Activated naive CD4-positive, alpha-beta T cell (primary cell): ENCODE measurements at places on chromosomes 2 and 18.

DNA sequence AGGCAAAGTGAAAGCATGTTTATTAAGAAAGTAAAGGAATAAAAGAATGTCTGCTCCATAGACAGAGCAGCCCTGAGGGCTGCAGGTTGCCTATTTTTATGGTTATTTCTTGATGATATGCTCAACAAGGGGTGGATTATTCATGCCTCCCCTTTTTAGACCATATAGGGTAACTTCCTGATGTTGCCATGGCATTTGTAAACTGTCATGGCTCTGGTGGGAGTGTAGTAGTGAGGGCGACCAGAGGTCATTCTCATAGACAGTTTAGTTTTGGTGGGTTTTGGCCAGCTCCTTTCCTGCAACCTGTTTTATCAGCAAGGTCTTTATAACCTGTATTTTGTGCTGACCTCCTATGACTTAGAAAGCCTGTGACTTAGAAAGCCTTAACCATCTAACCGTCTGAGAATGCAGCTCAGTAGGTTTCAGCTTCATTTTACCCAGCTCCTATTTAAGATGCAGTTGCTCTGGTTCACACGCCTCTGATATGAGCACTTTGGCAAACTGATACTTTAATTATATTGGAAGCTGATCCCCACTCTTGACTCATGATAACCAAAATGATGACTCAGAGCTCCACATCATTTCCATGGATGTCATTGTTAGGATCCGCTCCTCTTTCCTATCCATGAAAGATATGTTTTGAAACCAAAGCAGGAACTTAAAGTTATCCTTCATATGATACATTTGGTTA, 14.5 kb upstream of the ERMN start:
- no peak for DNase-seq

- no peak for DNase-seq
Measured at GRCh38 chr2:43818761-43819160, 19.9 kb downstream of the ABCG5 start.

DNA sequence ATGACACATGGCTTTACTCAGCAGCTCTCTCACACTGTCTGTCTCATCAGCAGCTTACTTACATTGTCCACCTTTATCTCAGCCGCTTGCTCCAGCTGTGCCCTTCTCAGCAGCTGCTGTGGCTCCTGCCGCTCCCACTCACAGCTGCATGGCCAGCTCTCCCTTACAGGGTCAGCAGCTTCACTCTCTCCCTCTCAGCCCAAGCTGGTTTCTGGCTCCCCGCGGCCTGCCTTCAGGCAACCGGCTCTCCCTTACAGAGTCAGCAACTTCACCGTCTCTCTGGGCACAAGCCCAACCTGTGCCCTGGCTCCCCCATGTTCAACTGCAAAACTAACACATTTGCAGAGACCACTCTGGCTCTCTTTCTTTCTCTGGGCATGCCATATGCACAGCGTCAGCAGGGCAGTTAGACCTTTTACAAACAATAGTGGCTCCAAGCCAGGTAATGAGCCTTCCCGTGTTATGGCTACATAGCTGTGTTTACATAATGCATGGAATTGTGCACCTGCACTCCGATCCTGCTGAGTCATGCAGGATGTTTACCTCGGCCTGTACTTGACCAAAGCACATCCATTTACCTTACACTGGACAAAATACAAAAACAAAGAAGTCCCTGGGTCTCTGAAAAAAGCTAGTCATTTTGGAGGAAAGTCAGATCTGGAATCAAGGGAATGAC, 167.3 kb downstream of the DOK6 start:
- no peak for DNase-seq

DNA sequence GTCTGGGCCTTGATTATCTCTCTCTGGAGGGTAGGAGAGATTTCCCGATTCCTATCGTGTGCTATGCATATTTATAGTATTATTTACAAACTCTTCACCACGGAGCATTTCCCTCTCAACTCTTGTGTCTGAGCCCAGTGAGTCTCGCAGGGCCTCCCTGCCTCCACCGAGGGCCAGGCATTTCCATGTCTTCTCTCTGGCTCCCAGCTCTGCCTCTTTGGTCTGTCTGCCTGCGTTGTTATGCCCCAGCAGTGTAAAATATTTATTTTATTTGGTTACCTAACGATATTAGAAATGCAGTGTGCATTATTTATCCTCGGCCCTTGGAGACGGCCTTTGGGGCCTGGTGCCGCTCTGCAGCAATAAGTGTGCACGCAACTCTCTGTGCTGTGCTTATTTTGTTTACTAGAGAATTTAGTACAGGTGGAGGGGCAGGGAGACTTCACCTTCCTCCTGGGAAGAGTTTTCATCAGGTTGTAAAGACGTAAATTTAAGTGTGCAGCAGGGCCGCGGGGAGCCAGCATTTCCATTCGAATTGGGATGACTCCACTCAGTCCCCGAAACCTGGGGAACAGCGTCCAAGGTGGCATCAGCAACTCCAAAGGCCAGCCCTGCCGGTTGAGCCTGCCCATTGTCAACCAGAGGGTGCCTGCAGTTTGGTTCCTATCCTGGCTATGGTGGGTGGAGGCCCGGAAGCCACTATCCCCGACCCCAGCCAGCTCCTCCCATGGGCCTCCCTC, 100.2 kb downstream of the PTGR3 start:
- DNase-seq, result no peak

GRCh38 chr2:46364797-46365457, 67.7 kb downstream of the EPAS1 start:
- no peak for DNase-seq

DNA sequence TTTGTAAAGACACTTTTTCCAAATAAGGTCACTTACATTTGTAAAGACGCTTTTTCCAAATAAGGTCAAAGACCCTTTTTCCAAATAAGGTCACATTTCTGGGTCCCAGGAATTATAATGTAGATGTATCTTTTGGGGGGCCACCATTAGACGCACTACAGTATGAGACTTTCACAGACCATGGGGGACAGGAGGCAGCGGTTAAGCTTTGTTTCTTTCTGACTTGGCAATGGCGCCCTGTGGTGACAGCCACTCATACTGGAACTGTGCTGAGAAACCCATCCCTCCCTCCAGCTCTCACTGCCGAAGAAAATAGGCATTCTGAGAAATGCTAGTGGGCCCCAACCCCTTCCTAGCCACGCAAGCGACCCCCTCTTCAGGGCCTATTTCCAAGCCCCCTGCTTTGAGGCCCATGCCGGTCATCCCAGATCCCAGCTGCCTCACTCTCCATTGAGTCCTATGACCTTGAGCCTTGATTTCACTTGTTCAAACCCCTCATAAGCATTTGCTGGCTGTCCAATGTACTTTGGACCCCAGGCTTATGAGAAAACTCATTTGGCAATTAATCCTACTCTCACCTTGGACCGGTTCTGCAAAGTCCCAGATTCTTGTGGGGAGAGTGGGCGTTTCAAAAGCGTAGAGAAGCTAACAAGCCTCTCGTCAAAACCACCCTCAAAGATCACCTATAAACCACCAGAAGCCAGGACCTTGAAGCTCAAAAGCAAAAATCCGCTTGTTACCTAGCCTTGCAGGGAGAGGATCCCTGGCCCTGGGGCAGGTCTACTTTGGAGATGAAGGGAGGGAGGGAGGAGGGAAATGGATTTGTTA, 11.3 kb upstream of the SPATA3 start:
- no peak for DNase-seq

DNA sequence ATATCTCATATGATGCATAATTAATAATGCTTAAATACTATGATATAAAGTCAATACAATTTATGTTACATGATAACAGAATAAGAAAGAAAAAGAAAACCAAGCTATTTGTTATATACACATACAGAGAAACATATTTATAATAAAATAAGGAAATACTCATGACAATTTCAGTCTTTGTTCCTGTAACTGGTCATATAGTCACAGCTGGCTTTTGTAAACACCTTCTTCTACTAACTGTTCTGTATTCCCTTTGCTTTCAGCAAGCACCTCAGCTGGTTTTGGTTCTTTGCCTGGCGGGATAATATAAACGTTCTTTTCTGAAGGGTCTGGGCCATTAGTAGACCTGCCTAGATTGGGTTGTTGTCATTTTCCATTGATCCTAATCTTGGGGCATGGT, 158.5 kb downstream of the COPS8 start:
- no peak for DNase-seq

- no peak for DNase-seq
Measured at GRCh38 chr2:241803387-241804325, 5.3 kb upstream of the NEU4 start.

DNA sequence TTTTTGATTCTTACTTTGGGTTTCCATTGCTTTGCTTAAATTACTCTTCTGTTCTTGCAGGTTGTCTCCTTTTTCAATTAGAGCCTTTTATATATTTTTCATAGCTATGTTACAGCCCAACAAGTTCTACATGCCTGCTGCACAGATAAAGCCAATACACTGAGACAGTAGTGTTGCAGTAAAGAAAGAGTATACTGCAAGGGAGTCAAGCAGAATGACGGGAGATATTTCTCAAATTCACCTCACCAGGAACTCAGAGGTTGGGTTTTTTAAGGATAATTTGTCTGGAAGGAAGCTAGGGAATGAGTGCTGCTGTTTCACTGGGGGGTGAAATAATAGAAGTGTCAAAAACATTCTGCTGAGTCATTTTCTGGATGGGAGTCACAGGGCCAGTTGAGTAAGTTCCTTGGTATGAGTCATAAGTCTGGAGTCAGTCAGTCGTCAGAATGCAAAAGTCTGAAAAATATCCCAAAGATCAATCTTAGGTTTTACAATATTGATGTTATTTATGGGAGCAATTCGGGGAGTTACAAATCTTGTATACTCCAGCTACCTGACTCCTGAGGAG, 193.0 kb upstream of the RGPD4 start:
- DNase-seq, result no peak

DNA sequence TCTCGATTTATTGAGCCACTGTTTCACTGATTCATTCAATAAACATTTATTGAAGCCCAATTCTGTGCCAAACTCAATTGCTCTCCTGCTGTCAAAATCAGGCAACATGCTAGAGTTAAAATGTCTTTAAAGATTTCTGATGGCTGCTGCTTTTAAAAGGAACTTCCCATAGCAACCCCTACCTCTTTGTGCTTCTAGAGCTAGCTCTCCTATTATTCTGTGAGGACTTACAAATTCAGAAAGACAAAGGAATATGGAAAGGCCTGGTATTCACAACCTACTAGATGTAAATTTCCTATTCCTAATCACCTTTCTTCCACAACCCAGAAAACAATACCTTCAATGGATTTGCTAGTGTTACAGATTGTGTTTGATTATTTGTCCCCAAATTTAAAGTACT, 395.5 kb downstream of the NRXN1 start:
- DNase-seq, result no peak

DNA sequence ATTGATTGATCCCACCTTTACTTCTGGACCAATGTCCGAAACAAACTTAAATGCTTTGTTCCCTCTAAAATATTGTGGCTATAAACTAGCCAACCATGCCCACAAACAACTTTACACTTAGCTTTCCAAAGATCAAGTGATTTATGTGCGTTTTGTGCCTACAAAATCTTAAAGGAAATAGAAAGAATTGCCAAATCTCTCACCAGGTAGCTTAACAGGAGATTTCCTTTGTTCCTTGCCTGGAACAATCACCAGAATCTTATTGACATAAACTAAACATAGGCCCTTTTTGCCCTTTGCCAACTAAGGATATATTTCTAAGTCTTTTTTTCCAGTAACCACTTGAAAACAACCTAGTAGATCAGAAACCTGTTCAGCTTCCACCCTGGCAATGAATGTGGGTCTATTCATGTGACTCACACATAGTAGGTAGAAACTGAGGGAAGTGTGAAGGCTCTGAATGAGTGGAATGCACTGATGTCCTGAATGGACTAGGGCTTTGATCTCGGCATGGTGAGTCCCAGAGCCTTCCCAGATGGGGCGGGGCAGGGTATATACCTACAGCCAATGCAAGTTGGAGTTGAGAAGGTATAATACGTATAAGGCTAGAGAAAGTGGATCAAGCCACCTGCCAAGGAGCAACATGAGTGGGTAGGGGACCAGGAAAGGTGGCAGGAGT, 94.6 kb upstream of the PPP1CB start:
- no peak for DNase-seq

DNA sequence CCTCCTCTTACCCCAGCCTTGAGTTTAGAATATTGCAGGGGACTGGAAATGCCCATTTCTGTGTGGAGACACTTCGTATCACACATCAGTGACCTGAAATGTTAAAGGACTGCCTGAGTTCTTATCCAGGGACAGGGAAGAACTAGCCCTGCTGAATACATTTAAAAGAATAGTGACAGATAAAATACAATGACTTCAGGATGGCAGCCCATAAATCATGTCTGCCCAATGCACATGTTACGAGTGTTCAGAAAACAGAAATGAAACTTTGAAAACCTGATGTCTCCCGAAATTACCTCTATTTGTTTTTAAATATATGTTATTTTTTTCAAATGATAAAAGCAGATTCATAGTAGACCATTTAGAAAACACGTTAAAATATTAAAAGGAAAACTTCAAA, 22.3 kb upstream of the RAB12 start:
- DNase-seq, result no peak

- no peak for DNase-seq
Measured at GRCh38 chr18:23706971-23707640, 17.9 kb downstream of the LAMA3 start.

GRCh38 chr2:136075476-136075875, 42.5 kb downstream of the CXCR4 start:
- no peak for DNase-seq

DNA sequence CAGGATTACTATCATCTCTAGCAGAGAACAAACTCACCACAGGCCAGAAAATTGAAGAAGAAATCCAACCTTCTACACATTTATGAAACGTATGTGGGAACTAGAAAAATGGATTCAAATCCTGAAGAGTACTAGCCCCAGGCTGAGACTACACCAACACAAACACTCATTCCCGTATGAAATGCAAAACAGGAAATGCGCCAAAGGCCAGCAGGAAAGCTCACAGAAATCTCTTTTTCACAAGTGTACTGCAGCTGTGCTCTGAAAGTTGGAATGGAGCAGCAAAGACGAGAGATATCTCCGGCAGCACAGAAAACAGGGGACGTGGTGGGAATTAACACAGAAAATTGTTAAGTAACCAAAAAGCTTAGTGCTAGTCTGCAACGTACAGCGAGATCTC, 913.5 kb downstream of the TDRD15 start:
- no peak for DNase-seq

DNA sequence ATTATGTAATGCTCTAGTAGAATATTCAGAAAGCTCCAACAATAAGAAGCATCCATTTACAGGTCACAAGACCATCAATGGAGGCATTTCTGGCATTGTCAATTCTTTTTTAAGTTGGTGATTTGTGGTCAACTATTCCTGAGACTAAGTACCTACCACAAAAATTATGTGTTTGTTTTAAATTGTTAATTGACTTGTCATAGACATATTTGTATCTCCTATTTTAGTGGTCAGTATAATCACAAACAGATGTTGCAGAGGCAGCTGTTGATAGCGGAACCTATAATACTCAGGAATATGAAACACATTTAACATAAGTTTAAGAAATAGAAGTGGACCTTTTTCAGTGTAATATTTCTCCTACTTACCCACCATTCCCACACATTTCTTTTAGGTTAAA, 430.1 kb downstream of the CCDC85A start:
- DNase-seq, result no peak
